Hepatic stellate cell (primary cell): ENCODE measurements at places on chromosomes 5 and 9.

DNA sequence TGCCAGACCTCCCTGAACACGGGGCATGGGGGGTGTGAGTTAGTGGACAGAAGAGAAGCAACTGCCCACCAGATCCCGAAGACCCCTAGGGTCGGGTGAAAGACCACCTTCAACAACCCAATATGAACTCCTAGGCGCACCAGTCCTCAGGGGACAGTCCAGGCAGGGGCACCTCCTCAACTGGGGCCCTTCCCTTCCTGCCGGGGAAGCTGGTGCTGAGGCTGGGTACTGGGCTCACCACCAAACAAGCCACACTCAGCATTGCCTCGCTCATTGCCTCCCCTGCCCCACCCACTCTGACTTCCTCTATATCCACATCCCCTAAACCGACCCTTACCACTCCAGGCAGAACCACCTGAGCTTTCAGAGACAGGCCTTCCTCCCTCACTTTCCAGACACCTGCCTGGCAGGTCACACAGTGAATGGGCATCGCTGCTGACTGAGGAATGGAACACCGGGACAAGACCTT, 42.5 kb downstream of the SEMA4D start:
- no peak for DNase-seq

- no peak for DNase-seq
These were observed 512.2 kb upstream of the ZNF462 start for GRCh38 chr9:106350777-106351176.

GRCh38 chr5:179819296-179820126, 1.2 kb upstream of the SQSTM1 start:
- no peak for DNase-seq

DNA sequence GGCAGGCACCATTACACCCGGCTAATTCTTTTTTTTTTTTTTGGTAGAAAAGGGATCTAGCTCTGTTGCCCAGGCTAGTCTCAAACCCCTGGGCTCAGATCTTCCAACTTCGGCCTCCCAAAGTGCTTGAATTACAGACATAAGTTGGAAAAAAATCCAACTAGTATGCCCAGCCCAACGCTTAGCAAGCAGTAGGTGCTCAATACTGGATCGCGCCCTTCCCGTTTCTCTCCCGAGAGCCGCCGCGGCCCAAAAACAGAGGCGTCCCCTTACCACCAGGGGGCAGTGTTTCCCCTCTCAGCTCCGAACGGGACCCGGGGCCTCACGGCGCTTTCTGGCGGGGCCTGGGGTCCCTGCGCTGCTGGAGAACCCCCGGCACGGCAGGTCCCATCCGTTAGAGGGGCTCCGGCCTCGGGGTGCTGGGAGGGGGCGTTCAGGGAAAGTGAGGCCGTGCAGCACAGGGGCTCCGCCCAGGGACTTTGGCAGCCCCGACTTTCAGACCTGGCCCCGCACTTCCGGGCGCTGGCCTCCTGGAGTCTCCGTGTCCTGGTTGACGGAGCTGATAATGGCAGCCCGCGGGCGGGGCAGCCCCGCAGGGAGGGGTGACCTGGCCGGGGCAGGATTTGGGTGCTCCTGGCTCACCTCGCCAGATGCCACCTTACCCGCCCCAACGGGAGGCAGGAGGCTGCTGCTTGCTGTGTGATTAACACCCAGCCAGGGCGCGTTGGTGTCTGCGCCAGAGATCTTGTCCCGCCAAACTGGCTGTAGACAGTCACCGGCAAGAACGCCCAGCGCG, 15.2 kb downstream of the PTGES start:
- peak; percentile 88 for DNase-seq

- no peak for DNase-seq
These were observed 67.7 kb downstream of the PRDM6 start for GRCh38 chr5:123156577-123157296.

GRCh38 chr5:67808340-67808739, 407.2 kb upstream of the PIK3R1 start:
- DNase-seq = no peak

DNA sequence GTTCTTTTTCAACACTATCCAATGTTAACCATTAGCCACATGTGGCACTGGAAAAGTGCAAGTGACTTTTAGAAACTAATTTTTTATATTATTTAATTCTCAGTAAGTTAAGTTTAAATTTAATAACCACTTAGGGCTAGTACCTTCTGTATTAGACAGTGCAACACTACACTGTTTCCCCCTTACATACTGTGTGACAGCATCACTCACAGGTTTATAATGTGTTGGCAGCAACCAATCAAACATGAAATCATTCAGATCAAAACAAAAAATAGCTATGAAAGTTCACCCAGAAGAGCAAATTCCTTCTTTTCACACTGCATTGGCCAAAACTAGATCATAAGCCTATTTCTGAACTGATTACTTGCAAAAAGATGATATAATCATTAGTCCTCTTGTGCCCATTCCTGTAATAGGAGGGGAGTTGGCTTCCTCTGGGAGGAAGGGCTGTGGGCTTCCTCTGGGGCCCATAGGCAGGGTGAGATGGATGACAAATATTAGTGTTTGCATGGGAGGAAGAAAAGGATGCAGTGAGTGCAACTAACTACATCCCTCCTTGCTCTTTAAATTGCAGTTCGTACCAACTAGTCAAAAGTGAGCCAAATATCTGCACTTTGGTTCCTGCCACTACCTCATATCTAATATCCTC, 708.1 kb upstream of the RGMB start:
- no peak for DNase-seq

DNA sequence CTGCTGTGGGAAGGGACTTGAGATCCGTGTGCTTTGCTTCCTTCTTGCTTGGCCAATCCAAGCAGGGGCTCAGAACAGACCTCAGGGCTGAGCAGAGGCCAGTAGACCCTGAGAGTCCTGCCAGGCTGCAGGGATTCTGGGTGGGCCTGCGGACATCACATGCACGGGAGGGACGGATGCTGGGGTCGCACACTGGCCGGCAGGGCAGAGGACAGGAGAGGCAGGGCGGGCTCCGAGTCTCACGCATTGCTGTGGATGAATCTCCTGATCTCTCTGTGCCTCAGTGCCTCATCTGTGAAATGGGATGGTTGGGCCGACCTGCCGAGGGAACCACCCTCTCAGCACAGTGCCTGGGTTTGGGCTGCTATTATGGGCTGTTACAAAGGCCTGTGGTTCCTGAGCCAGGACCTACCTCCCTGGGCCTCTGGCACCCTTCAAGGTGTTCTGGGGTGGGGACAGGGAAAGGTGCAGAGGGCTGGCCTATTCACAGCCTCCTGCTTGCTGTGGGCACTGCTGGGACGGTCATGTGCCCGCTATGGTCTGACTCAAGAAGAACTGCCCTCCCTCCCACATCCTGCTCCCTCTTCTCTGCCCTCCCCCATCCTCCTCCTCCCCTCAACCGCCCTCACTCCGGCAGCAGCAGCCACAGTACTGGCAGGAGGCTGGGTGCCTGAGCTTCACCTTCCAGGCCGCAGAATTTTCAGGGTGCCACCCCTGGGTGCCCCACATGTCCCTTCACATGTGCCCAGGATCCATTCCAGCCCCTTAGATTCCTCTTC, 43.3 kb downstream of the NCS1 start:
- no peak for DNase-seq

DNA sequence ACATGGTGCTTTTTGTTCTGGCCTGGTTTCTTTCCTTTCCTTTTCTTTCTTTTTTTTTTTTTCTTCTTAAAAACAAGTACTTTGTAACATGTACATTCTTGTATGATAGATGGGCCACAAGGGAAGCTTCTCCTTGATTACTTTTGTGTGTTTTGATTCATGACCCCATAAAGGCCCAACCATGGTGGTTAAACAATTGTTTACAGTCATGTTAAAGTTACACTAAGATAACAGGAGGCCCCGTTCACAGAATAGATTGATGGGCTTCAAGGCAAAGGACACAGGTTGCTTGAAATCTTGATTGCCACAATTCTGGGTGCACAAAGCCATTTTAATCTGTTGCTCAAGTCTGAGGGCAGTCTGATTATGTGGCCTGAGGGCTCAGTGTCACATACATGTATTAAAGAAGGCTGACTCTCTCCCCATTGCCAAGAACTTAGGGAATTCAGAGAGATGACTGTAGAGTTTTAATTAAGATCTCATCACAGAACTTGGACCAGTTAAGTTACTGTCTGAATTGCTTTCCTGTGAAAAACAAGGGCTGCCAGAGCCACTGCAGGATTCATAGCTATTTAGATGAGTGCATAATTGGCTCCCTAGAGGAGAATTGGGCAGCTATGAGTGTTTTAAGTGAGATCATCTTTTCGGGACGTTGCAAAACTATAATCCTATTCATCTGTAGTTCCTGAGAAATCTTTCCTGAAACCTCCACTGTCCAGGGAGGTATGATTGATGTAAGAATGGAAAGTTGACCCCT, 163.4 kb downstream of the TLE4 start:
- DNase-seq = no peak

DNA sequence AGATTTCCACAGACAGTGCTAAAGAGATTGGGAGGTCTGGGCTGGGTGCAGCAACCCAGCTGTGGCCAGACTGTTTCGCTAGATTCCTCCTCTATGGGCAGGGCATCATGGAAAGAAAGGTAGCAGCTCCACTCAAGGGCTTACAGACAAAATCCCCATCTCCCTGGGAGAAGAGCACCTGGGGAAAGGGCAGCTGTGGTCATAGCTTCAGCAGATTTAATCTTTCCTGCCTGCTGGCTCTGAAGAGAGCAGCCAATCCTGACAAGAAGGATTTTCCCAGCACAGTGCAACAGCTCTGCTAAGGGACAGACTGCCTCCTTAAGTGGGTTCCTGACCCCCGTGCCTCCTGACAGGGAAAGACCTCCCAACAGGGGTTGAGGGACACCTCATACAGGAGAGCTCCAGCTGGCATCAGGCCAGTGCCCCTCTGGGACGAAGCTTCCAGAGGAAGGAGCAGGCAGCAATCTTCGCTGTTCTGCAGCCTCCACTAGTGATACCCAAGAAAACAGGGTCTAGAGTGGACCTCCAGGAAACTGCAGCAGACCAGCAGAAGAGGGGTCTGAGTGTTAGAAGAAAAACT, 1379.3 kb upstream of the ACO1 start:
- no peak for DNase-seq

DNA sequence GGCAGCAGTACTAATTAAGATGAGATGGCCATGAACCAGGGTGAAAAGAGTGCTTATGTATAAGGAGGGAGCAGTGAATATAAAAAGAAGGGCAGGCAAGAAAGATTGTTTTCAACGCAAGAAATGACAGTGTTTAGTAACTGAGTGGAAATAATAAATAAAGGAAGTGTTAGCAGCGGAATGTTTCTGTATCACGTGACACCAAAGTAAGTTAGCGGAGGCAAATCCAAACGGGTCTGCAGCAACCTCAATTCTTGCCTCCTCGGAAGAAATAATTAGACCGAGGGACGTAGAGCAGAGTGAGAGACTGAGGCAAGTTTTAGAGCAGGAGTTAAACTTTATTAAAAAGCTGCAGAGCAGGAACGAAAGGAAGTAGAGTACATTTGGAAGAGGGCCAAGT, 15.4 kb upstream of the GAS1 start:
- DNase-seq = no peak

- no peak for DNase-seq
These were observed 59.8 kb upstream of the RNU6ATAC start for GRCh38 chr9:134224127-134224526.

- DNase-seq = peak; percentile 26
These were observed 470.6 kb downstream of the CCDC171 start for GRCh38 chr9:16023446-16023845.

GRCh38 chr5:91229031-91229727, 153.9 kb downstream of the ARRDC3 start:
- DNase-seq = no peak

- no peak for DNase-seq
These were observed 18.8 kb upstream of the GPBP1 start for GRCh38 chr5:57155033-57155432.

DNA sequence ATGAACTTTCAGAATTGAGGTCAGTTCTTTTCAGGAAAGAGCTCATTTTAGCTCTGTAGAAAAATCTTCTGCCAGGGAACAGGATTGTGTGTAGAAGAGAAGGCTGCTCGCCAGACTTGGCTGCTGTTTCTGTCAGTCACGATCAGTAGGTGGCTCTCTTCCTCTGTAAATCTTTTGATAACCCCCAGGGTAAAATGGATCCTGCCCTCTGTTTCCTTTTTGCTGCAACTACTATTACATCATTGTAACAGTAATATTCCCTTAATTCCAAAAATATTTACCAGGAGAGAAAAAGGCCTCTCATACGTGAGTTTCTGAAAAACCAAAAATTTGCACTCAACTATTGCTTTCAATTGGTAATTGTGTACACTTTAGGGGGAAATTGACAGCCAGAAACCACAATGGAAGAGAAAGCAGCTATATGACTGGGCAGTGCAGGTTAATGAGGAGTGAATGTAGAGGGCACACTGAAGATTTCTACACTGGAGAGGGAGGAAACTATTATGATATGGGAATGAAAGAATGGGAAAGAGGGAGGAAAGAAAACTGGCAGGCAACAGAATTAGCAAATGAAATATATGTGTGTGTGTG, 12.3 kb downstream of the IFNA21 start:
- no peak for DNase-seq

DNA sequence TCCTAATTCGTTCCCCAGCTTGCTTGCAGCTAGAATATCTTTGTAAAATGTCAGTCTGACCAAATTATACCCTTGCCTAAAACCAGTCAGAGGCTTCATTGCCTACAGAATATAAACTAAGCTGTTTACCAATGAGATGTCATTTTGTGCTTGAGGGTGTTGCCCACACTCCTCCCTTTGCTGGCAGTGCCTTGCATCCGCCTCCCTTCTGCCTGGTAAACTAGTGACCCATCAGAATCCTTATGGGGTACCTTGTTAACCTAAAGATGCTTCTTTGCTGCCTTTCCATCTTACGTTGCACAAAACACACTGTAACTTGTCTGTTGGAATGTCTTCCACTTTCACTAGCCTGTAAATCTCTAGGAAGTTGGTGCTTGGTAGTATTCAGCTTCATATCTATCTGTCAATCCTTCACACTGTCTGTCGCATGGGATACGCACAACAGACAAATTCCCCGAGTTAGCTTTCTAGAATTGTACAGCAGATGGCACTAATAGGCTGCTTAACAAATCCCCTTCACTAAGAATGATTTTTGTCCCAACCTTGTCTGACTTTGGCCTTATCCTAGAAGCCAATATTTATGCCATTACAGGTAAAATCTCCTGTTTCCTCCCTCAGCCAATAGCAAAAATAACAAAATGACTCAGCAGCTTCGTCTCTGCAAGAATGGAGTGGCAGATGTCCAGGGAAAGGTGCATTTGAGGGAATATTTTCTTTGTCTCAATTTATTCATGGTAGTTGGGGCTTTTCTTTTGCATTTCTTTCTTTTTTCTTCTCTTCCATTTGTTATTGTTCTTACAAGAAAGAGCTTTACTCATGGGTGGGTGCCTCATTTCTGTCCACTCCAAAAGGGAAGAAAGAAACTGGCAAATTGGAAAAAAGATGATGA, 3.0 kb downstream of the NUDT2 start:
- peak; percentile 33 for DNase-seq

GRCh38 chr5:31530541-31531265, 1.2 kb downstream of the DROSHA start:
- no peak for DNase-seq
